ENCODE measurements at places on chromosomes 5 and 9.

- no peak for DNase-seq
These were observed 17.4 kb downstream of the SHC3 start for GRCh38 chr9:89161221-89161620.

- no peak for DNase-seq
These were observed 6.7 kb downstream of the NRARP start for GRCh38 chr9:137295238-137295811.

DNA sequence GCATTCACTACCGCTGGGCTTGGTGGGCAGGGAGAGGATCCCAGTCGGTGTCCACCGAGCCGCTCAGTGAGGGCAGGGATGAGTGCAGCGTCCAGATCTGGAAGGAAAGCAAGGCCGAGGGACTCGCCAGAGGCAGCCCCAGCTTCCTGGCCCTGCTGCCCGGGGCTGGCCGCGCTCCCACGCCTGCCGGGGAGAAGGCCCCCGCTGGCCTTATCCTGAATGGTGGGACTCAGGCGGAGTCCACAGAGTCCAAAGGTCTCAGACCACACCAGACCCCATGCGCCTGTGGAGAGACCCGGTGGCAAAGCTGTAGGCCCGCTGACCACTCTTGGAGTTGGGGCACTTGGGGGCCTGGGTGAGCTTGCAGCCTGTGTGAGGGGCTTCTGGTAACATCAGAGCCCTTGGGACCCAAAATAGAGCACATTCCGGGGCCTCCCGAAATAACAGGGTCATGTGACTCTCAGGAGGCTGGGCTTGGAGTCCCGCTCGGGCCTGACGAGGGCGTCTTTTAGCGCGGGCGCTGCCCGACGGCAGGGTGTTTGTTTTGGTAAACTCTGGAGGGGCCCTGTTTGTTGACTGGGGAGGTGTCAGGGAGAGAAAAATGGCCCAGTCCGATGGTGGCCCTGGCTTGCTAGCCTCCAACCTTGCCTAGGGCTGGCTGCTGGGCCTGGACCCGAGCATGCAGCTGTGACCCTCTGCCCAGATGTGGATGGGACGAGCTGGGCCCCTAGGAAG, 2.8 kb downstream of the RXRA start:
- peak; percentile 69 for DNase-seq

- no peak for DNase-seq
These were observed 56.0 kb downstream of the WHRN start for GRCh38 chr9:114449236-114449635.

- no peak for DNase-seq
These were observed 39.9 kb downstream of the ERP44 start for GRCh38 chr9:100058699-100059579.

DNA sequence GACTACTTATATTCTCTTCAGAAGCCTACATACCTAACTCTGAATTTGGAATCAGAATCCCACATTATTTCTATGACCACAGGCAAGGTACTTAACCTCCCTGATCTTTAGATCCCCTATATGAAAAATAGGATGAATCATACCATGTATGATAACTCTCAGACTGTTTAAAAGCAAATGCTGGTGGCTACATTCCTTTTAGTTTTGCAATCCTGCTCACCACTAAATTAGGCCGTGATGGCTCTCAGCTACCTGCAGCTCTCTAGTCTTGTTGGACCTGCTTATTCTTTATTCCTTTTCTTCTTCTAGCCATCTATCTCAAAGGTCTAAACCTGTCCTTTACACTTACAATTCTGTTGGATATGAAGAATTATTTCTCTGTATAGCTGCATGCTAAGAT, 303.4 kb upstream of the ATP10B start:
- DNase-seq = no peak

DNA sequence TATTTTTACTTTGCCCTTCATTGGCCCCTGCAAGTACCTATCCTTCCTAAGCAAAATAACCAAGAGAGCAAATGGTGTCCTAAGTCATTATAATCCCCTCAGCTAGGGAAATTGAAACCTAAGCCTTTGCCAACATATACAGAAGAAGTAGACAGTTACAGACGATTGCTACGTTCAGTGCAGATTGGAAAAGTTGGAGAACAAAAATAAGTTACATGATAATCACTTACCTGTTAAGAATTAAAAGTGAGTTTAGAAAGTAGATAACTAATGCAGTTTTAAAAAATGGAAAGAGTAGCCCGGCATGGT, 244.8 kb downstream of the MPDZ start:
- DNase-seq = no peak

DNA sequence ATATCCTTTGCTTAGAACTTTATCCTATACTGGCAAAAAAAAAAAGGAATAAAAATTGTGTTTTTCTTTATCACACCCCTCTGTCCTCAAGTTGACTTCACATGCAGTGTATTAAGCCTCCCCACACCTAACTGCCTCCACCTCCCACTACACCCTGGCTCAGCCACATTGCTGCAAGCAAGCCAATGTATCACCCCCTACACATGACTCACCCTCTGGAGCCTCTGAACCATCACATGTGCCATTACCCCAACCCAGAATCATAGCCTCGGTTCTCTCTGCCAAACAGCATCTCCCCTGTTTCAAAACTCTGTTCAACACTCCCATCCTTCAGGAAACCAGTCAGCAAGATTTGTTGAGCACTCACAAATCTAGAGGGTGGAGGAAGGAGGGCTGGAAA, 209.0 kb downstream of the CWC27 start:
- DNase-seq = no peak

DNA sequence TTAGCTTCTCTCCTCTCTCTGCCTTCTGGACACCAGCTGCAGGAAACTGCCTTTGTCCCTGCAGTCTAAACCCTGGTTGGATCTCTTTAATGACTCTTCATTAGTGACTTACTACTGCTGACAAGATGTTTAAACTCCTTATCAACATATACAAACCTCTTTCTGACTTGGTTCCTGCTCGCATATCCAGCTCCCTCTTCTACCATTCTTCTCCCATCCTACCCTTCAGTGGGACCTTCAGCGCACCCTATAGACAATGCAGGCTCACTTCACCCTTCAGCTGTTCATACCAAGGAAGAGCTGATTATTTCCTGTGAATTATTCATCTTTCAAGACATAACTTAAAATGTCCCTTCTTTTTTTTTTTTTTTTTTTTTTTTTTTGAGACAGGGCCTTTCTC, 436.5 kb downstream of the KIAA0825 start:
- DNase-seq = peak; percentile 9

- DNase-seq = no peak
These were observed 9.7 kb downstream of the ANGPTL2 start for GRCh38 chr9:127112735-127113161.

- DNase-seq = peak; percentile 16
These were observed 83.7 kb downstream of the LNPEP start for GRCh38 chr5:97019435-97020117.

GRCh38 chr5:82594097-82594496, 315.9 kb upstream of the RPS23 start:
- DNase-seq = no peak

DNA sequence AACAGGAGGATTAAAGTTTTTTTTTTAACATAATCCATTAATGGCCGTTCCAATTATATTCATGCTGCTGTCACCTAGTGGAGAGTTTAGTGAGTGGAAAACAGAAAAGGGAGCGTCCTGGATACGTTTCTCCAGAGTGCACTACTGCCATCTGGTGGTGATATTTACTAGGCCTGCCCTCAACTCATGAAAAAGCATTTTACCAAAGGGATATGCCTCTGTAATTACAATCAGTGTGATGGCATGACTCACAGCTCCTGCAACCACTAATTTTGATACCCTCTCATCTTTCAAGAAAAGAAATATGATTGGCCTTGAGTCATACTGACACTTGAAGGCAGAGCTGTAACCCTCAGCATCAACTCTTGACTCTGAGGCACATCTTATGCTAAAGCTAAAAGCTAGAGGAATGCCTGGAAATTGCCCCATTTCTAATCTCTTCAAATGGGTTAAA, 20.1 kb downstream of the MINAR2 start:
- peak; percentile 84 for DNase-seq

DNA sequence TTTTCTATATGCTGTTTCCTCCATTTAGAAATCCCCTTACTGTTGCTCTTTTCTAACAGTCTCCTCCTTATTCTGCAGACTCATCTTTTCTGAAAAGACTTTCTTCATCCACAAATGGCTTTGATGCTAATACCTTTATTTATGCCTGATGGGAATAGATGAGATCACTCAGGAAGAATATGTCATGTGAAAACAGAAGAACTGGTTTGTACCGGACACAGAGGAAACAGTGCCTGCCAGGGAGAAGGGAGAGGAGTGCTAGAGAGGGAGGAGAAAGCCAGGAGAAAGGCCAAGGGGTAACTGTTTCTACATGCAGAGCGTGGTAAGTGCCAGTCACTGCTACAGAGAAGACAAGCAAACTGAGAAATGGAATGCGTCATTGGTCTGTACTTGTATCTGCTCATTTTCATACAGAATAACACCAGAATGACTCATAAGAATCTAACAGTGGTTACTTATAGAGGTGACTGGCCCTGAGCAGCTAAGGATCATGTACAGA, 45.9 kb upstream of the PJA2 start:
- DNase-seq = peak; percentile 36

- no peak for DNase-seq
These were observed 78.3 kb upstream of the SSBP2 start for GRCh38 chr5:81829242-81829641.

GRCh38 chr9:129932303-129933151, 97.3 kb downstream of the USP20 start:
- DNase-seq = no peak

DNA sequence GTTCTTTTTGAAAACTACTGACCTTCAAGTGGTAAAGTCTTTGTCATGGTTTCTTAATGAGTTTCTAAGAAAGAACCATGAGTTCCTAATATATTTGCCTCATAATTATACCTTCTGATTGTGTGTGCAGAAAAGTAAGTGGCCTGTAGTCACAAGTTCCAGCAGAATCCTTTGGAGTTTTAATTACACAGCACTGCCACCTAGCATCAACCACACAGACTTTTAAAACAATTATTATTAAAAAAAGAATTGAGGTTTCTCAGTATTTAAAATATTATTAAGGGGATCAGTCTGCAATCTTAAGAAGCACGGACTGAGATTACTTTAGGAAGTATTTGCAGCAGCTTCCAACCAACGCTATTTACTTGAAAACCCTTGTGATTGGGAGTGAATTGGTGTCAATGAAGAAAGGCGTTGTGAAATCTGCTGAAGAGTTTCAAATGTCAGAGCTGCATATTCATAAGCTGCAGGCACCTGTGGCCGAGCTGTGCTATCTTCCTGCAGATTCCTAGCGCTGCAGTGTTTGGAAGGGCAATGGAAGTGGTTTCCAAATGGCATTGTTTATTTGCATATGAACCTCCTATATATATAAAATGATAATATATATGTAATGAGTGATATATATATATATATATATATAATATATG, 1074.2 kb upstream of the WWC1 start:
- DNase-seq = no peak

GRCh38 chr5:66807743-66808142, 211.6 kb downstream of the MAST4 start:
- no peak for DNase-seq

All from ELF-1 (cell line).